ENCODE measurements at places on chromosomes 12 and 14.

DNA sequence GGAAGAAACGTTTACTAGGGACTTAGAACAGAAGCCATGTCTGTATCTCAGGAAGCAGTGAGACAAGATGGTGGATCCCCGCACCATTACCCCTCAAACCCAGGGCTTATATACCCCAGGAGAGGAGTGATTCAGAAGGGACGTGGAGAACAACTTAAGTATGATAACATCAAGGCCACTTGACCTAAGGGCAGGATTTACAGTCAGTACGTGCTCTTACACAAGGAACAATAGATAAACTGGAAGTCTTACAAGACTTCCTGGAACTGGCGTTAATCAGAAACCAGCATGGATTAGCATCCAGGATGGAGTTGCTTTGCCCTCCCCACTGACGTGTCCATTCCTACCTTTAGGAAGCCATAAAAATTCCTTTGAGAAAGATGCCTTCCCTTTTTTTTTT is 8.6 kb upstream of the ETFBKMT start:
- H3K4me1 ChIP-seq: no peaks in the 10 kb centered on the region
- no peaks in the 10 kb centered on the region for H3K36me3 ChIP-seq
- no peaks in the 10 kb centered on the region for H3K27me3 ChIP-seq
- DNase-seq: no peak
- H3K27ac ChIP-seq: no peak overlapping the region

- no peaks in the 10 kb centered on the region for H3K27me3 ChIP-seq
- H3K4me3 ChIP-seq: no peak overlapping the region
- DNase-seq: no peak
- H3K36me3 ChIP-seq: no peaks in the 10 kb centered on the region
- no peak overlapping the region for H3K27ac ChIP-seq
Measured at GRCh38 chr14:104306450-104307040, 168.2 kb downstream of the KIF26A start.

DNA sequence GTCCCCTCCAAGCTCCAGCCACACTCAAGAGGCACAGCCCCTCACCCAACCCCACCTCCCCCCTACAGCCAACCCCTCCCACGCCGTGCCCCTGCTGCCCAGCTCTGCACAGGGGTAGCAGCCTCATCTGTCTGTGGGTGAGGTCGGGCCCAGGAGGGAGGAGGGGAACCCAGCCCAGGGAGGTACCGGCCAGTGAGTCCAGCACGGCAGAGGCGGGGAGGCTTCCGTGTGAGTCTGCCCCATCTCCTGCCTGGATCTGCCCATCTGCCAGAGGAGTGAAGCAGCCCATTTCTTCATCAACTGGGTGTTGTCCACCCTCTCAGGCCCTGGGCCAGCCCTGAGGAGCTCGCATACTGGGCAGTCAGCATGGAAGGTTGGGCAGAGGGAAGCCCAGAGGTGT is 54.2 kb downstream of the CCNK start:
- H3K4me3 ChIP-seq: no peak overlapping the region
- no peaks in the 10 kb centered on the region for H3K36me3 ChIP-seq
- H3K27me3 ChIP-seq: no peaks in the 10 kb centered on the region

- peaks cover 4% of the 10 kb centered on the region for H3K4me1 ChIP-seq
- no peaks in the 10 kb centered on the region for H3K27me3 ChIP-seq
- no peak overlapping the region for H3K27ac ChIP-seq
- H3K4me3 ChIP-seq: no peak overlapping the region
- DNase-seq: no peak
Measured at GRCh38 chr14:93884950-93885349, 42.2 kb upstream of the FAM181A start.

- peaks cover 36% of the 10 kb centered on the region for H3K4me1 ChIP-seq
- H3K27me3 ChIP-seq: no peaks in the 10 kb centered on the region
- H3K27ac ChIP-seq: peak overlapping the region; percentile 41
- no peaks in the 10 kb centered on the region for H3K36me3 ChIP-seq
- no peak overlapping the region for H3K4me3 ChIP-seq
Measured at GRCh38 chr12:46491548-46491947, 119.0 kb upstream of the SLC38A2 start.

- DNase-seq: no peak
- no peaks in the 10 kb centered on the region for H3K36me3 ChIP-seq
- H3K27me3 ChIP-seq: no peaks in the 10 kb centered on the region
- no peak overlapping the region for H3K27ac ChIP-seq
- H3K4me1 ChIP-seq: no peaks in the 10 kb centered on the region
Measured at GRCh38 chr14:71465316-71465715, 466.9 kb upstream of the RGS6 start.

- peaks cover 5% of the 10 kb centered on the region for H3K4me1 ChIP-seq
- no peak for DNase-seq
Measured at GRCh38 chr14:30560581-30560980, 1.6 kb downstream of the G2E3 start.

DNA sequence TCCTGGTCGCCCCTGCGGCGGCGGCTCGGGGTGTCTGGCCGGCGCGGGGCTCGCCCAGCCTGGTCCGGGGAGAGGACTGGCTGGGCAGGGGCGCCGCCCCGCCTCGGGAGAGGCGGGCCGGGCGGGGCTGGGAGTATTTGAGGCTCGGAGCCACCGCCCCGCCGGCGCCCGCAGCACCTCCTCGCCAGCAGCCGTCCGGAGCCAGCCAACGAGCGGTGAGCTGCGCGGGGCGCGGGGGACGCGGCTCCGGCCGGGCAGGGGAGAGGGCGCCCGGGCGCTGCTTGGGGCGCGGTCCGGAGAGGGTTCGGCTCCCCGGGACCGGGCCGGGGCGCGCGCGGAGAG is at the start of gene LGALS3:
LGALS3 (plus strand) TSS at position 167 of the 342 bp plus-strand sequence. CDS start 8,122 bp downstream, outside the sequence.
- peak within 1 kb of the TSS; percentile 97 for H3K27ac ChIP-seq

DNA sequence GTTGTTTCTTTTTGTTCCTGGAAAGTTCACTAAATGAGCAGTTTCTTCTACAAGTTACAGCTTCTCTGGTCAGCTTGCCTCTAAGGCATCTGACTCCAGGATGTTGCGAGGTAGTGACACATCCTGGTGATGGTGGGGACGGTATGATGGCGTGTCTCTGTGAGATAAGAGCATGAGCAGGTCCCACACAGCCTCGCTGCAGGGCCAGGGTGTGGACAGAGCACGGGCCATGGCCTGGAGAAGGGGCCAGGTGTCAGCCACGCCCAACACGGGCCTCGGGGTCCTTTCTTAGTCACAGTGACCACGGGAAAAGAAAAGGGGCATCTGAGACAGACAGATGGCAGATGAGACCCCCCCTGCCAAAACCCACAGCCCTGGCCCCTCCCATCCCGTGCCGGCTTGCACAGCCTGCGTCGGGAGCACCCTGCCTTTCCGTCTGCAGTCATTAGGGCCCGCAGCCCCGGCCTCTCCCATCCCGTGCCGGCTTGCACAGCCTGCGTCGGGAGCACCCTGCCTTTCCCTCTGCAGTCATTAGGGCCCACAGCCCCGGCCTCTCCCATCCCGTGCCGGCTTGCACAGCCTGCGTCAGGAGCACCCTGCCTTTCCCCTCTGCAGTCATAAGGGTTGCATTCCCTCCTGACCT is 79.3 kb upstream of the DYNC1H1 start:
- no peak for DNase-seq
- no peaks in the 10 kb centered on the region for H3K4me1 ChIP-seq
- H3K27ac ChIP-seq: no peak overlapping the region
- H3K27me3 ChIP-seq: no peaks in the 10 kb centered on the region

GRCh38 chr14:76282581-76282980 is 93.4 kb upstream of the ESRRB start:
- H3K27ac ChIP-seq: no peak overlapping the region
- H3K27me3 ChIP-seq: no peaks in the 10 kb centered on the region
- no peaks in the 10 kb centered on the region for H3K36me3 ChIP-seq
- no peak overlapping the region for H3K4me3 ChIP-seq
- H3K4me1 ChIP-seq: no peaks in the 10 kb centered on the region
- no peak for DNase-seq

DNA sequence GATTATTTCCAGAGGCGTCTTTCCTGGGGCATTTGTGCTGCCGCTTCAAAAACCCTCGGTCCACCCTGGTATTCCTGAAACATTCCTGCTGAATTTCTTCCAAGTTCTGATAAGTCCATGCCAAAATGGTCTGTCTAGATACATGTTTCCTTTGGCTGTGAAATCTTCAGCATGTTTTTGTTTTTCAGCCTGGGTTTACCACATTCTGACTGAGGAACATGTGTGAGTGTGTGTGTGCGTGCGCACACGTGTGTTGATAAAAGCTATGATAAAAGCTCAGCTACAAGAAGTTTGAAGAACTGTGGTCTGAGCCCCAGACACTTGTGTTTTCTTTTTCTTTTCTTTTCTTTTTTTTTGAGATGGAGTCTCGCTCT is 22.4 kb downstream of the ANKRD9 start:
- peak overlapping the region; percentile 2 for H3K4me3 ChIP-seq
- no peaks in the 10 kb centered on the region for H3K27me3 ChIP-seq
- peaks cover 3% of the 10 kb centered on the region for H3K4me1 ChIP-seq
- H3K36me3 ChIP-seq: no peaks in the 10 kb centered on the region

- peaks cover 52% of the 10 kb centered on the region for H3K4me1 ChIP-seq
- peak overlapping the region; percentile 76 for H3K4me3 ChIP-seq
- peak; percentile 80 for DNase-seq
- peaks cover 4% of the 10 kb centered on the region for H3K36me3 ChIP-seq
- H3K27ac ChIP-seq: peak overlapping the region; percentile 85
Measured at GRCh38 chr14:95515080-95515489, 1.4 kb downstream of the SYNE3 start.

DNA sequence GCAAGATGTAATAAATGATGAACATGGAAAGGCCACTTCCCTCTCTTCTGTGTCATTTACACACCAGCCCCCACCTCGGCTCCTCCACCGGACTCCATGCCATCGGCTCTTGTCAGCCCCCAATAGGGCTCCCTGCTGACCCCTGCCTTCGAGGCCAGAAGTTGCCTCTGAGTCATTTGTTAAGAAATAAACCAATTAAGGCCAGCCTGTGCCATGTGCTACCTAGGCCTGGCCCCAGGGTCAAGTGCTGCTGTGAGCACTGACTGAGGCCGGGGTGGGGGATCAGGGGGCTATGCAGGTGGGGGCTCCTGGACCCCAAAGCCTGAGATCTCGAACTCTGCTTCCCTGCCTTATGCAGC is 53.2 kb downstream of the TESC start:
- no peak overlapping the region for H3K4me3 ChIP-seq
- H3K27me3 ChIP-seq: no peaks in the 10 kb centered on the region
- no peak for DNase-seq
- H3K4me1 ChIP-seq: no peaks in the 10 kb centered on the region

GRCh38 chr14:68986926-68987652 is 8.0 kb upstream of the ACTN1 start:
- no peak overlapping the region for H3K4me3 ChIP-seq
- no peaks in the 10 kb centered on the region for H3K36me3 ChIP-seq
- no peaks in the 10 kb centered on the region for H3K27me3 ChIP-seq
- peaks cover 8% of the 10 kb centered on the region for H3K4me1 ChIP-seq
- DNase-seq: no peak
- no peak overlapping the region for H3K27ac ChIP-seq

- no peak overlapping the region for H3K4me3 ChIP-seq
- no peaks in the 10 kb centered on the region for H3K27me3 ChIP-seq
- H3K27ac ChIP-seq: no peak overlapping the region
- peaks cover 7% of the 10 kb centered on the region for H3K4me1 ChIP-seq
- peak; percentile 55 for DNase-seq
- H3K36me3 ChIP-seq: peaks cover 42% of the 10 kb centered on the region
Measured at GRCh38 chr12:55685671-55686070, 22.0 kb downstream of the ITGA7 start.

DNA sequence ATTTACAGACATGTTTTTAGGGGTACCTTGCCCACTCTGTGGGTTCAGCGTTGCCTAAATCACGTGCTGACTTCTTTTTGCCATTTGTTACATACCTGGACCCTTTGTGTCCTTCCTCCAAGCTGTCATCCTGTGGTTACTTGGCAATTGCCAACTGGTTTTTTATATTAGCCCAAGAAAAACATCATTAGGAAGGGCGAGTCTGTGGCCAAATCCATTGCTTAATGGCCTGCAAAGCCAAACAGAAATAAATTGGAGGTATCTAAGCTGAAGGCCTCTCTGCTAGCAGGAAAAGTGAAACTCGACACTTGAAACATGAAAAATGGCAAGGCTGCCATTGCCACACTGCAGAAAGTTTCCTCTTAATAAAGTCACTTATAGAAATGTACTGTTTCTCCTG is 190.4 kb downstream of the NUAK1 start:
- peaks cover 6% of the 10 kb centered on the region for H3K4me1 ChIP-seq
- DNase-seq: no peak
- H3K4me3 ChIP-seq: no peak overlapping the region
- H3K27me3 ChIP-seq: no peaks in the 10 kb centered on the region
- no peaks in the 10 kb centered on the region for H3K36me3 ChIP-seq
- peak overlapping the region; percentile 79 for H3K27ac ChIP-seq

DNA sequence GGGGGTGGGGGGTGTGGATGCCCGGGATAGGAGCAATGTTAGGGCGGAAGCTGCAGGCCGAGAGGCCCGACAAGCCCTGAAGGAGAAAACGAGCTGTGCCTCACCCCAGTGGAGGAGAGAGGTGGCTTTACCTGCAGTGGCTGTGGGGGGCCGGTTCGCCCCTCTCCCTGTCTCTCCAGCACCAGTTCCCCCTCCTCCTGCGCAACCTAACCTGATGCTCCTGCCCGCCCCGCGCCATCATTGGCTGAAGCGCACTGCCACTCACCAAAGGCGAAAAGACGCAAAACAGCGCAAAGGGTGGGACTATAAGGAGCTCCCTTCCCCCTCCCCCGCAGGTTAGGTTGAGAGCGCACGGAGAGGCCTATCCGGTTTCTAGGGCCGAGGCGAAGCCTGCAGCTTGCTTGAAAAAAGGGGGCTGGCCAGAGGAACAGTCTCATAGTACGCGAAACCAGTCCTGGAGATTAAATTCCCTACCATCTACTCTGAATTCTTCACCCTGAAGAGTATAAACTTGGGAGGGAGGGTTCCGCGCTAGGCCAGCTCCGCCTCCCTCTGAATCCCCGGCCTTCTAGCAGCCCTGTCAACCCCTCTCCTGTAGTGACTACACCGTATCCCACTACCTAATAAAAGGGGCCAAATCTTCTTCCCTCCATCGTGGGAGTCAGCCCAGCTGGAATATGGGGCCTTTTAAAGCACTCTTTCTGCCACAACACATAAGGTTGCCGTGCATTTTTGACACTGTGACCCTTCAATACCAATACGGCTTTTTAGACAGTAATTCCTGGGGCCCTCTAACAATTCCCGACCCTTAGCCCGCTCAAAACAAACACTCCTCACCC is 18.6 kb downstream of the CHD8 start:
- peak overlapping the region; percentile 89 for H3K4me3 ChIP-seq
- no peaks in the 10 kb centered on the region for H3K36me3 ChIP-seq
- H3K27me3 ChIP-seq: no peaks in the 10 kb centered on the region
- peak overlapping the region; percentile 86 for H3K27ac ChIP-seq
- H3K4me1 ChIP-seq: peaks cover 15% of the 10 kb centered on the region

GRCh38 chr12:25434515-25434914 is 118.6 kb downstream of the LMNTD1 start:
- no peak overlapping the region for H3K4me3 ChIP-seq
- H3K27me3 ChIP-seq: no peaks in the 10 kb centered on the region
- no peaks in the 10 kb centered on the region for H3K36me3 ChIP-seq
- no peak overlapping the region for H3K27ac ChIP-seq
- no peaks in the 10 kb centered on the region for H3K4me1 ChIP-seq
- no peak for DNase-seq

DNA sequence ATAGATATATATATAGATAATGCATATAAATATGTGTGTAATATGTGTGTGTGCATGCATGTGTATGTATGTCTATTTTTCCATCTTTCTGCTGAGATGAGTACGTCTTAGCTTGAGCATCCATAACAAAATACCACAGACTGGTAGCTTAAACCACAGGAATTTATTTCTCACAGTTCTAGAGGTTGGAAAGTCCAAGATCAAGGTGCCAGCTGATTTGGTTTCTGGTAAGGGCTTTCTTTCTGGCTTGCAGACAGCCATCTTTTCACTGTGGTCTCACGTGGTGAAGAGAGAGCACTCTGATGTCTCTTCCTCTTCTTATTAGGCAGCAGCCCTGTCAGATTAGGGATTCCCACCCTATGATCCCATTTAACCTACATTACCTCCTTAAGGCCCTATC is 47.3 kb downstream of the ACSM4 start:
- H3K36me3 ChIP-seq: no peaks in the 10 kb centered on the region
- H3K4me3 ChIP-seq: no peak overlapping the region
- no peak overlapping the region for H3K27ac ChIP-seq
- no peaks in the 10 kb centered on the region for H3K4me1 ChIP-seq
- DNase-seq: no peak

Data from ascending aorta (tissue), 2 donors.